ENCODE measurements at places on chromosomes 4 and X.

DNA sequence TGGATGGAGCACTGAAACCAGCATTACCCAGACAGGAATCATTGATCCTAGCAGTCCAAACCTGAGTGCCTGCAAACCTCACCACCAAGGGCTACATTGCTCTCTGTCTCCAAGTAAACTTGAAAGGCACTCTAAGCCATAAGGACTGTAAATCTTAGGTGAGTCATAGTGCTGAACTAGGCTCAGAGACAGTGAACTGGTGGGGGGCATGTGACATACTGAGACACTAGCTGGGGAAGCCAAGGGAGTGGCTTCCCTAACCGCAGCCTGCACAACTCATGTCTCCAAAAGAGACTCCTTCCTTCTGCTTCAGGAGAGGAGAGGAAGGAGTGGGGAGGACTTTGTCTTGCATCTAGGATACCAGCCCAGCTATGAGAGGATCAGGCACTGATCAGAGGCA lies 235.5 kb upstream of the ACTRT1 start:
- no peak for DNase-seq

DNA sequence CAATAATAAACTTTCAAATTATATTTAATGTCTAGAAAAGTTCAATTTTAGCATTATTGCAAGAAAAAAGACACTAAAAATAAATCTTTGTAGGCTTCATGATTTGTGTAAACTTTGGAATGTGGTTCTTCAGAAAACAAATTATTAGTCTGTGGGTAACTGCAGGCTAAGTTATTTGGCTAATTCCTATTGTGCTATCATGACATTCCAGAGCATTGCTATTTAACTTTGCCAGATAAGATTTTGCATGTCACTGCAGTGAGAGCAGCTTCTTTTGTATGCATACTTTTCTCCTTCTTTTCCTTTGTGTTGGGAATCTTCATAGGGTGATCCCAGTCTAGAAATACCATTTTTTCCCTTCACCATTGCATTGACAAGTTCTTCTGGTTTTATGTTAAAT lies 130.0 kb downstream of the AWAT2 start:
- no peak for DNase-seq

GRCh38 chrX:15163131-15163530 lies 106.8 kb downstream of the ASB9 start:
- DNase-seq, result no peak

DNA sequence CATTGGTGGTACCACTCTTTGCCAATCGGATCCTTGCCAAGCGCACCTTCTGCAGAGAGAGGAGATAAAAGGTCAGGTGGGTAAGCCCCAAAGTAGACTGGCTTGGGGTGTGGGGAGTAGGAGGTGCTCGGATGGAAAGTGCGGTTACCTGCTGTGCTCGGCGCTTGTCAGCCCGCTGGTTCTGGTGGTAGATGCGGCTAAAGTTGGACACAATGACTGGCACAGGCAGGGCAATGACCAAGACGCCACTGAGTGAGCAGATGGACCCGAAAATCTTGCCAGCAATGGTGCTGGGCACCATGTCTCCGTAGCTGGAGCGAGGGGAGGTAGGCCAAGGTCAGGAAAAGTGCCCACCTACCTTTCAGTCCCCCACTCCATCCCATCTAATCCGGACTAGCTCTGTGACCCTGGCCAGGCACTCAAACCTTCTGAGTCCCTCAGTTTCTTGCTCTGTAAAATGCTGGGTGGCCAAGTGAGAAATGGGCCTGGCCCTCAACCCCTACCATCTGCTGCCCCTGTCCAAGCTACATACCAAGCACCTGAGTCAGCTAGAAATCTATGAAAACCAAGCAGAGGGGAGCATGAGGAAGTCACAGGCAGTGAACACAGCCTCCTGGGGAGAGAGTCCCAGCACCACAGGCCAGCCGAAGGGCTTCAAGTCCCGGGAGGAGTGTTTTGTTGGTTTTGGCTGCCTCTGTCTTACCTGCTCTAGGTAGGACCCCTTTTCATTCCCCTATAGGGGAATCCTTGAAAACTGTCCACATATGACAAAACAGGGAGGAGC lies 4.7 kb downstream of the KCND1 start:
- no peak for DNase-seq

DNA sequence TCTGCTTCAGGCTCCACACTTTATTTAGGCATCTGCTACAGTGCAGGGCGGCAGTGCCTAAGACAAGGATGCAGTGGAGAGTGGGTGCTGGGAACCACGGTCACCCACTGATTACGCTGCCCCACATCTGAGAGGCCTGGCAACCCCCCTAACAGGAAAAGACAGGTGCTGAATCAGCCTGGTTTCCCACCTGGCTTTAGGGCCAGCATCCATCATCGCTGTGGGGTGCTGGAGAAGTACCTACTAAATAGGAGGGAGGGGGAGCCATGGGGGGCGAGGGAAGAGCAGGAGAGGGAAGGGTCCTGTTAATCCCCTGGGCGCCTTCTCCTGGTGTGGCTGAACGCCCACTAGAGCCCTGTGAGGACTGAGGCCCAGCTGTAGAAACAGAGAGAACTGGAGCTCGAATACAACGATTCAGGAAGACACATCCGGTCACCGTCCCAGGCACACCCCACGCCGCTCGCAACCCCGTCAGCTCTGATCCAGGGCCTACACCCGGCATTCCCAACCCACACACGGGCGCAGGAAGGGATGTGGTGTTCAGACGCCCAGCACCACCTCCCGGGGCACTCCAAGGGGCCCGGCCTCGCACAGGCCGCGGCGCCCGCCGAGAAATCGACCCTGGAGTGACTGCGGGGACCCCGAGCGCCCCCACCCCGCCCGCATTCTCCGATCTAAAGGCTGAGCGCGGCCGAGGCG lies 554 bp downstream of the DCTD start:
- peak; percentile 16 for DNase-seq

DNA sequence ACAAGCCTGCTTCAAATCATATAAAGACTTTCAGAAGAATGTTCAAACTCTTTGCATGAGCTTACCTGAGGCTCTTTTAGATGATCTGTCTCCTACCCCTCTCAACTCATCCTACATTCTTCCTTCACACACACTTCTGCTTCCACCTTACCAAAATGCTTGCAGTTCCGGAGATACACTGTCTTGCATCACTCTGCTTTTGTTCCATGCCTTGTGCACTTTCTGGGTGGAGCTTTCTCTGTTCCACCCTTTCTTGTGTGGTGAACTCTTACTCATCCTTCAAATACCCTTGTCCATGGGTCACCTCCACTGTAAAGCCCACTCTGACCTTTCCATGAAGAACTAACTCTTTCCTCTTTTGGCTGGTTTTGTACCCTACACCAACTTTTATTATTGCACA lies 18.4 kb upstream of the MGST2 start:
- no peak for DNase-seq
